ENCODE measurements at places on chromosomes 3 and 15.

GRCh38 chr3:64056606-64057180, 33.4 kb upstream of the PSMD6 start:
- peak; percentile 56 for DNase-seq

- DNase-seq, result peak; percentile 98
These were observed 1.0 kb downstream of the NR1D2 start for GRCh38 chr3:23945913-23946687.

GRCh38 chr3:169456900-169457299, 206.6 kb downstream of the MECOM start:
- no peak for DNase-seq

- DNase-seq, result peak; percentile 83
These were observed 101.6 kb upstream of the ANKRD28 start for GRCh38 chr3:15899388-15899787.

GRCh38 chr15:74873756-74874424, 725 bp upstream of the SCAMP2 start:
- no peak for DNase-seq

DNA sequence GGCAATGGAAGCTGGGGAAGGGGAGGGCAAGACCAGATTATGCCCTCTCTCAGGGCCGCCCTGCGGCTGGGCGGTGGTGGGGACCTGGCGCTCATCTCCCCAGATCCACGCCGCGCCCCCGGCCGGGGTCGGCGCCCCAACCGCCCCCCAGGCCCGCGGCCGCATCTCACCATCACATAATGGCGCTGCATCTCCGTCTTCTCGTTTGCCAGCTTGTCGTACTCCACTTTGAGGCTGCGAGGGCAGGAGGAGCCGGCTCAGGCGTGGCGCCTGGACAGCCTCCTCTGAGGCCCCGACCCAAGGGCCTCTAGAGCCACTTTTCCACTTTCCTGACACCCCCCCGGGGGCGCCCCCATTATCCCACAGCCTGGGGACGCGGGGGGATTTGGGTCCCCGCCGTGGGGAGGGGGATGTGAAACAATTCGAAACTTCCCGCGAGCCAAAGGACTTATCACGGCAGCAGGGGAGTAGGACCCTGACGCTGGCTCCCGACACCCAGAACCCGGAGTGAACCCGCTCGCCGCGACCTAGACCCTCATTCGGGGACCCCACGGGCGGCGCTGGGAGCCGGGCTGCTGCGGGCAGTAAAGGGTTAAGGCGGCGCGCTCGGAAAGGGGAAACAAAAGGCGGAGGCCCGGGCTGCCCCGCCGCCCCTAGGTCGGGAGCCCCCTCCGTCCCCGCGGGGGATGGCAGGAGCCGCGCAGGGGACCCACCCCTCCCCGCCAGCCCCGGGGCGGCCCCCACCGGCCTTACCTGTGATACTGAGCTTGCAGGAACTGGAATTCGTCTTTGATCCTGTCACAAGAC, 2.1 kb downstream of the TLE3 start:
- DNase-seq, result peak; percentile 17

- DNase-seq, result peak; percentile 94
These were observed 8.7 kb downstream of the SEMA3F start for GRCh38 chr3:50163572-50164455.

DNA sequence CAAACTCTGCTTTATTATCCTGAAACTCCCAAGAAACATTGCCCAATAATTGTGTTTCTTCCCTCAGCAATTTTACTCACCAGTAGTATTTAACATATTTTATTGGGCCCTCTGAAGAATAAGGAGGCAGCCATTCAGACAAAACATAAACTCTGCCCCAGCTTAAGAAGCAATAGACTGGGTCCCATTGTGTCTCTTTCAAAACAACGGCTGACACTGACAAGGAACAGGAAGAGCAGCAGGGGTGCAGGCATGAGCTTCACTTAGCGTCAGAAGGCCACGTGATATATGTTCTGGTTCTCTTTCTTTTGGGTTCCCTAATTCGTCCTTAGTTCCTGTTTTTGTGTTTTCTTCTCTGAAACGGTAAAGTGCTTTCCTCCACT, 242.3 kb downstream of the FHIT start:
- no peak for DNase-seq

GRCh38 chr3:14441240-14441919, 39.0 kb downstream of the SLC6A6 start:
- DNase-seq, result no peak

GRCh38 chr3:107236655-107237337, 140.4 kb upstream of the CCDC54 start:
- DNase-seq, result peak; percentile 52

DNA sequence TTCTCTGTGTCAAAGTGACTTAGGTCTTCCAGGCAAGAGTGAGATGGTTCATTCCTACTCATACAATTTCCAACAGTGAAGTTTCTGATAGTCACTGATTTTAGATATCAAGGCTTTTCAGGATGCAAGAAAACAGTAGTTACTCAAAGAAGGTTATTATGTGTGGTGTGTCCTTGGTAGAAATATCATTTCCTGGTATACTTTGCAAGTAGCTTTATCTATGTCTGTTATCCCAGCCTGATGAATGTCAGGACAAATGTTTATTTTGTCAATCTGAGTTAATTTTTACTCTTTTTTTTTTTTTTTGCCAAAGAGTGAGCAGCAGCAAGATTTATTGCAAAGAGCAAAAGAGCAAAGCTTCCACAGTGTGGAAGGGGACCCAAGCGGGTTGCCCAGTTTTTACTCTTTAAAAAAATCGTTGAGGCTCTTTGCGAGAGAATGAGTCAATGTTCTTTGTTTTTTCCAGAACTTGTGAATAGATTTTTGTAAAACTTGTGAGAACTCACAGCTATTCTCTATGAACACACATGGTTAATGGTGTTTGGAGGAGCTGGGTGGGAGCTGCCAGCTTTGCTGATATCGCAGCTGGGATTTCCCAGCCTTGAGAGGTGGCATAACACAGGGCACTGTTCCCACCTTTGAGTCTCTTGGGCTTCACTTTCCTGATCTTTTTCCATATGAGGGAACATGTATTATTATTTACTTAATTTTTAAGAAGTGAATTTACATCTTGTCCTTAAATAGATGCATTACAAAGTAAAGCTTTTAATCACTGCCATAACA, 51.9 kb downstream of the SV2B start:
- no peak for DNase-seq

DNA sequence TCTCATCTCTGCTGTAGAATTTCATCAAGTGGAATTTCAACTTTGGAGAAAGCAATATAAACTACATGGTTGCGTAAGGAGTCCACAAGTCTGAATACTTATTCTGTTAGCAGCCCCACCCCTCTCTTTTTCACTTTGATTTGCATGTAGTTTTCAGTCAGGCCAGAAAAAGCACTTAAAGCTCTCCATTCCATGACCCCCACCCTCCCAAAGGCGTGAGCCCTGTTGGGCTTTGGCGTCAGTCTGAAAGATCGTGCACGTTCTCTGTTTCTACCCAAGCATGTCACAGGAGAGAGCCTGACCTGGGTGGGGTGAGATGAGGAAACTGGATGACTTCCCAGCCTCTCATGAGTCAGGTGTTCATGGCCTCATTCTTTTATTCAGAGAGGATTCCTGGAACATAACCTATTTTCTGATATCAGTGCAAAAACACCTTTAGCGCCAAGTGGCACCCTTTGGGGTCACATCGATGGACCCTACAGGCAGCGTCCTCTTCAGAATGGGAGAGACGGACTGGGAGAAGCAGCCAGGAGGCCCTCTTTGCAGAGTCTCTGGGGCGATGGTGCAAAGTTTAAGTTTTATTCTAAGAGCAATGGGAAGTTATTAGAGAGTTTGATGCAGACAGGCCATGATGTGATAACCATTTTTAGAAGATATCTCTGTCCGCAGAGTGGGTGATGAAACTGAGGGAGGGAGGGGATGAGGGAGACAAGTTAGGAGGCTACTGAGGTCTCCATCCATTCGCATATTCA, 55.8 kb downstream of the LSM3 start:
- DNase-seq, result no peak

DNA sequence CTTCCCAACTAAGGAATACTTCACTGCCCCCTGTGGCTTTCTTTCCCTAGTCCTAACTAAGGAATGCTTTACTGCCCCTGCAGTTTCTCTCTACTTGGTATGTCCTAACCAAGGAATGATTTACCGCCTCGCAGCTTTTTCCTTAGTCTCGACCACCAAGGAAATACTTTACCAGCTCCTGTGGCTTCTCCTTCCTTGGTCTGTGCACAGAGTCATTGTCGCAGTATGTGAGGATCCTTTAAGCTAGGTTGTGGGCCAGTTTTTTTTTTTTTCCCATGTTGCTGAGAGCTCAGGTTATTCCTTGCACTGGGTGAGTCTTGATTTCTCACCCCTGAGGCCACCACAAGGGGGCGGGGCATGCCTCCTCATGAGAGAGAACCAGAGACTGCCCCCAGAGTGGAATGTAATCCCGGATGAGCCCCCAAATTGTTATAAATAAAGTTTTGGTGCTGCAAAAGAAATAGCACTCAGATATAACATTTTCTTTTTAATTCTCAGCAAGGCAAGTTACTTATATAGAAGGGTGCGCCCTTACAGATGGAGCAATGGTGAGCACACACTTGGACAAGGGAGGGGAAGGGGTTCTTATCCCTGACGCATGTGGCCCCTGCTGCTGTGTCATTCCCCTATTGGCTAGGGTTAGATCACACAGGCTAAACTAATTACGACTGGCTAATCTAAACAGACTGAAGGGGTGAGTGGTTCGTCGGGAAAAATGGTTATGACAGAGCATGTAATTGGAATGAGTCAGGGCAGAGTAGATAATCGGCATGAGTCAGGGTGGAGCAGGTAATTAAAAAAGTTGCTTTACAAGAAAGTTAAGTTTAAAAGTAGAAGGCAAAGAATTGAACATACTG, 27.0 kb downstream of the NDUFB4 start:
- DNase-seq, result peak; percentile 31

- DNase-seq, result peak; percentile 93
These were observed 60.7 kb upstream of the CMTM8 start for GRCh38 chr3:32177702-32178198.

DNA sequence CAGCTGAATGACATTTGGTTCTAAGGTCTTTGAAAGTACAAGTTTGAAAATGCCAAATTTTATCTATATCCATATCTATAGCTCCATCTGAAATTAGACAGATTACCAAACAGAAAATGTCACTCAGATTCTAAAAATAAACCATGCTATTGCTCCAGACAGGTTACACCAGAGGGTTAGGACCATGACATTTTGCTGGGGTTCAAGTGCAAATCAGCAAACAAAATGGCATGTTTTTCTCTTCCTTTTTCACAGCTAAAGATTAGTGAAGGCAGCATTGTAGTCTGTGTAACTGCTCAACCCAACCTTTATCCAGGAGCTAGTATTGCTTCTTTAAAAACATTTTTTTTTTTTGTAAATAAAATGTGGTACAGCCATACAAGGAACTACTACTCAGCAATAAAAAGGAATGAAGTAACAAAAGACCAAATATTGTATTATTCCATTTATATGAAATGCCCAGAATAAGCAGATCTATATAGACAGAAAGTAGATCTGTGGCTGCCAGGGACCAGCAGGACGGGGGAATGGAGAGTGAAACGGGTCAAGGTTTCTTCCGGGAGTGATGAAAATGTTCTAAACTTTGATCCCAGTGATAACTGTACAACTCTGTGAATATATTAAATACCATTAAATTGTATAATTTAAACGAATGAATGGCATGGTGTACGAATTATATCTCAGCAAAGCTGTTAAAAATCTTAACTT, 18.2 kb downstream of the VGLL4 start:
- no peak for DNase-seq

DNA sequence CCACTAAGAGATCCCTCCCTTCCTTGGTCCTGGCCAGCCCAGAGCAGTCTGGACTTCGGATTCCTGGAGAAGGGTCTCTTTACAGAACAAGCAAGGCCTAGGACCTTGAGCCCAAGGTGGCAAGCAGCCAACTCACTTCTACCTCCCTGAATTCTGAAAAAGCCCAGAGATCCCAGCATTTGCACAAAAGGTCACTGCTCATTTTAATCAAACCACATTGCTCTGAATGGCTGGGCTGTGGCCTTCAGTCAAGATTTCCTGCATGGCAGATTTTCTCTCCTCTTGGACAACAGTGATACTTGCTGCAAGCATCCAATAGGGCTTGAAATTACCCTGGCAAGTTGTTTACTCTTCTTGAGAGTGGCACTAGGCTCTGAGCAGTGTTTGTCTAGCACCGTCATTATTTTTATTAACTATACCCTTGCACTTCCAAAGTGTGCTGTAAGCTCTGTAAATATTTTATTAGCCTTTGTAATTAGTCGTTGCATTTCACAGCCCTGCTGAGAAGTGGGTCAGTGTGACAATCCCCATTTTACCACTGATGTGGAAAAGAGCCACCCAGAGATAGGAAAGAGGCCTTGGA, 274.7 kb upstream of the CTNNB1 start:
- no peak for DNase-seq

- no peak for DNase-seq
These were observed 22.6 kb downstream of the VGLL3 start for GRCh38 chr3:86968244-86968932.

DNA sequence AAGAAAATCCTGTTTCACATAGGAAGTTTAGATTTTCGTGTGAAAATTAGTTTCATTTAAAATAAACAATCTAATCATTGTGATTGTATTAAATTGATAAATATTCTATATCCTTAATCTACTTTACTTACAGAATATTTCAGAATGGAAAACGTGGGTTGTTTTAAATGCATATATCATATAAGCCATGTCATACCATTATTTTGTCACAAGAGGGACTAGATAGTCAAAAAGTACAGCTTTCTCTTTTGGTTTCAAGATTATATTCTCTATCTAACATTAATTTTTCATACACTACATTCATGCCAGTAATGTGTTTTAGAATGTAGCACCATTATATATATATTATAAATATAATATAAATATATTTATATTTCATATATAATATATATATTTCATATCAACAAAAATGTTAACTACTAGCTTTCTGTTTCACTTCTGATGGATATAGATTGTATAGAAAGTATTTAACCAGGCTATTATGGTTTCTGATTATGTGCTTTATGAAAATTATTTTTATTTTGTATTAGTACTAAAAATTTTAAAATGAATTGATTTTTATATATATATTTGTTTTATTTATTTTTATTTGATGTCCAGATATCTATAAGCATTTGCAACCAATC, 45.3 kb downstream of the OSTN start:
- DNase-seq, result peak; percentile 59

DNA sequence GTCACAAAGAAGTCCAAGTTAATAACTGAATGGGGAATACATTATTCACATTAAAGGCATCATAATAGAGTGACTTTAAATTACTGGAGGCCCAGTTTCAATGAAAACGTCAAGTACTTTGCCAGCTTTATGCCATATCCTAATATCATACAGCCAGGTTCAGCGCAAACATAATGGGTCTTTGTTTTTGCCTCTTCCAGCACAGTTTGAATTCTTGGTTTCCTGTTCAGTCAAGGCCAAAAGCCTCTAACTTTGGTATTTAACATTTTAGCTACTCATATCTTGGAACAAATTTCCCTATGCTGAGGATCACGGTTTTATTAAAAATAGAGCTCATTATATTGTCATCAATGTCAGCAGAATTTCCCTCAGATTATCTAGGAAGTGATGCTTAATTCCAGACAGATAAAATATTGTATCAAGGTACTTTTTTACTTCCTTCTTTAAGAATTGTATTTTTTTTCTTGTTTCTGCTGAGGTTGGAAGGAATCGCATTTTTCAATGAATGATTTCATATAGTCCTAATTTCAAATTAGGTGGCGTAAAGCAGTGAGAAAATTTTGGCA, 269.2 kb downstream of the THRB start:
- DNase-seq, result no peak

Measured in cardiac fibroblast (primary cell).